GM23338 (cell line): ENCODE measurements at places on chromosomes 5 and 9.

- H3K4me3 ChIP-seq = no peak overlapping the region
- DNase-seq = peak; percentile 60
- H3K27ac ChIP-seq = no peak overlapping the region
- peaks cover 7% of the 10 kb centered on the region; the same call in 1 of the 2 replicates for H3K4me1 ChIP-seq
Observed at GRCh38 chr9:130421802-130422276, 22.9 kb upstream of the ASS1 start.

- H3K27ac ChIP-seq = no peak overlapping the region
- no peaks in the 10 kb centered on the region for H3K4me1 ChIP-seq
- H3K4me3 ChIP-seq = no peak overlapping the region
Observed at GRCh38 chr9:2389404-2389803, 232.2 kb upstream of the VLDLR start.

DNA sequence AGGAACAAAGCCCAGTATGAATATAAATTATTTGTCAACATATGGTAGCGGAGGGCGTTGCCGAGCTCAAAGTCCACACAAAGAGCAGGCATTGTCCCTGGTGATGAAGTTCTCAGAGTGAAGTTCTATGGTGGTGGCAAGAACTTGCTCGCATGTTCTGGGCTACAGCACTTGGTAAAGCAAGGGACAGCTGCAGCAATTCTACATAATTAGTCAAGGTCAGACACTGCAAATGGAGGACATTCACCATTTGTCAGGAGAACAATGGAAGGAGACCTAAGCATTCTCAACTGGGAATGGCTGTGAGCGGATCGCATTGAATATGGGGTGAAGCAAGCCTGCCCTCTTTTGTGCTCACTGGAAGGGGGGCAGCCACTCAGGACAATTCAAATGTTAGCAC is 503.8 kb upstream of the ADAMTS16 start:
- DNase-seq = no peak
- H3K4me1 ChIP-seq = no peaks in the 10 kb centered on the region
- H3K27ac ChIP-seq = no peak overlapping the region
- H3K27me3 ChIP-seq = no peaks in the 10 kb centered on the region

DNA sequence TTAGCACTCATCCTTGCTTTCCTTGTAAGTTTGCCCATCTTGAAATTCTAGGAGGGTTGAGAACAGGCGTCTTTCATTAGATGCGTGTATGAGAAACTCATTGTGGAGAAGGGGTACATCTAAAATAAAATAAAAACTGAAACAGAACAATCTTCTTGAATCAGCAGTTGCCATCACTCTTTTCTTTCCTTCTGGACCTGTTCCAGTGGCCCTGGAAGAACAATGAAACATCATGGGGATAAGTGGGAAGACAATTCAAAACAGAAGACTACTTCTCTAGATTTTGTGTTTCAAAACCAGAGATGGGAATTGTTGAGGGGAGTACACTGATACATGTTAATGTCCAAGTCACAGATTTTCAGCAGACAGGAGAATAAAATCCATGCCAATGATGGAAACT is 59.9 kb downstream of the SLC1A3 start:
- H3K27ac ChIP-seq = no peak overlapping the region
- H3K4me3 ChIP-seq = no peak overlapping the region
- no peak for DNase-seq
- H3K36me3 ChIP-seq = peaks cover 3% of the 10 kb centered on the region; the same call in 1 of the 2 replicates
- H3K4me1 ChIP-seq = 0 out of 2 replicates have a peak, but pooled peaks cover 3% of the 10 kb centered on the region

GRCh38 chr9:121296213-121297127 is 28.5 kb downstream of the GSN start:
- H3K27me3 ChIP-seq = peaks cover 22% of the 10 kb centered on the region
- H3K4me3 ChIP-seq = no peak overlapping the region
- H3K27ac ChIP-seq = no peak overlapping the region
- no peak for DNase-seq

- H3K36me3 ChIP-seq = no peaks in the 10 kb centered on the region
- peaks cover 7% of the 10 kb centered on the region; the same call in 1 of the 2 replicates for H3K4me1 ChIP-seq
- no peak overlapping the region; the same call in 1 of the 2 replicates for H3K27ac ChIP-seq
- no peak for DNase-seq
Observed at GRCh38 chr5:80917631-80918030, 42.5 kb upstream of the RASGRF2 start.

DNA sequence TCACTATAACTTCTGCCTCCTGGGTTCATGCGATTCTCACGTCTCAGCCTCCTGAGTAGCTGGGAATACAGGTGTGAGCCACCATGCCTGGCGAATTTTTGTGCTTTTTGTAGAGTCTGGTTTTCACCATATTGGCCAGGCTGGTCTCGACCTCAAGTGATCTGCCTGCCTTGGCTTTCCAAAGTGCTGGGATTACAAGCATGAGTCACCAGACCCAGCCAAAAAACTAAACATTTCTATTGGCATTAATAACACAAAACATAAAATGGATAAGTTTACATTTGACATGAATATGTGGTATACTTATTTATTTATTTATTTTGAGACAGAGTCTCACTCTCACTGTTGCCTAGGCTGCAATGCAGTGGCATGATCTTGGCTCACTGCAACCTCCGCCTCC is 13.6 kb upstream of the REEP5 start:
- no peak for DNase-seq
- no peak overlapping the region for H3K27ac ChIP-seq
- no peaks in the 10 kb centered on the region for H3K4me1 ChIP-seq
- no peak overlapping the region for H3K4me3 ChIP-seq

GRCh38 chr9:37283730-37284325 is 138.7 kb upstream of the GRHPR start:
- H3K27ac ChIP-seq = no peak overlapping the region
- H3K36me3 ChIP-seq = no peaks in the 10 kb centered on the region
- H3K4me1 ChIP-seq = peaks cover 19% of the 10 kb centered on the region
- no peaks in the 10 kb centered on the region for H3K27me3 ChIP-seq
- DNase-seq = peak; percentile 21
- H3K4me3 ChIP-seq = no peak overlapping the region

- H3K27ac ChIP-seq = no peak overlapping the region
- DNase-seq = no peak
- H3K36me3 ChIP-seq = no peaks in the 10 kb centered on the region
- peaks cover 28% of the 10 kb centered on the region for H3K27me3 ChIP-seq
- peaks cover 51% of the 10 kb centered on the region for H3K4me1 ChIP-seq
- H3K4me3 ChIP-seq = peak overlapping the region; percentile 65
Observed at GRCh38 chr5:176743868-176744583, 66.3 kb upstream of the UNC5A start.

DNA sequence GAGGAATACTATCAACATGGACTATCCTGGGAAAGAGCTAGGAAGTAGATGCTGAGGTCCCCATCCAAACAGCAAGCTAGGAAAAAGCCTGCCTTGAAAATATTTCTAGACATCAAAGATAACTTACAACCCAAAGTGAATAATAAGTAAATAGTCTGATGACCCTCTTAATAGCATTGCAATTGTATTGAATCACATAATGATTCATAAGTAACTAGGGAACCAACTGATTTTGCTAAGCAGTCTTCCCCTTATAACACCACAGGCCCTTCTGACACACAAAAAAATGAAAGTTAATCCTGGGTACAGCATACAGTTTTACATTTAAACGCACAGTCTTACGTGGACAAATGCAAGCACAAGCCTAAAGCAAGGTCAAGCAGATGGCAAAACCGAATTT is 199.3 kb downstream of the RFK start:
- DNase-seq = no peak
- H3K4me3 ChIP-seq = no peak overlapping the region
- no peak overlapping the region for H3K27ac ChIP-seq

DNA sequence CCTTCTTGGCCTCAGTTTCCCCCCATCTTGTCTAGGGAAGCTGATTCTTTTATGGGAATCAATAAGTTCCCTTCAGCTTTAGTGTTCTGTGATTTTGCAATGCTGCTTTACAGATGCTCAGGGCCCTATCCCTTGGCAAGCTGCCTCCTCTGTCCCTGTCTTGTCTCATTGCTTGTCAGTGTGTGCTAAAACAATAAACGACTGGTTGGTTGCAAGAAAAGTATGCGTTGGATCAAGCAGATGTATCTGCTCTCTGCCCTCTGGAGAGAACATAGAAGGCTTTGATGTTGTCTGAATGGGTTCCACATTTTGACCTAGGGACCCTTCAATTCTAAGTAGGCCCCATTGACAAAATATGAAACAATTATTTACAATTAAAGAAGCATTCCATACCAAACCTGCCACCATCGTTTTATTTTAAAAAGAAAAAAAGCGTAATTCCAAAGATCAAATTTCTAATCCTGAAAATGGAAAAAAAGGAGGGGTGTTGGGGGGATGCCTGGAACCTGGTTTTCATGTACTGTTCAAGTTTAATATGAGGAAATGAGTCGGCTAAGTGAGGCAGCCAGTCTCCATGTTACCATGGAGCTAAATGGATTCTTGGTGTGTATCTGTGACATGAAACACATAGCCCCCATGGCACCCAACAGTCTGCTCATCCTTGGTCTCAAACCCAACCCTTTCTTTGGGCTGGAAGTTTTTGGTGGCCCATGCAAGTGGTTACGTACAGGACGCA is 31.2 kb upstream of the TARS1 start:
- no peaks in the 10 kb centered on the region for H3K36me3 ChIP-seq
- H3K4me3 ChIP-seq = no peak overlapping the region
- no peak overlapping the region for H3K27ac ChIP-seq
- H3K27me3 ChIP-seq = no peaks in the 10 kb centered on the region
- no peaks in the 10 kb centered on the region for H3K4me1 ChIP-seq

DNA sequence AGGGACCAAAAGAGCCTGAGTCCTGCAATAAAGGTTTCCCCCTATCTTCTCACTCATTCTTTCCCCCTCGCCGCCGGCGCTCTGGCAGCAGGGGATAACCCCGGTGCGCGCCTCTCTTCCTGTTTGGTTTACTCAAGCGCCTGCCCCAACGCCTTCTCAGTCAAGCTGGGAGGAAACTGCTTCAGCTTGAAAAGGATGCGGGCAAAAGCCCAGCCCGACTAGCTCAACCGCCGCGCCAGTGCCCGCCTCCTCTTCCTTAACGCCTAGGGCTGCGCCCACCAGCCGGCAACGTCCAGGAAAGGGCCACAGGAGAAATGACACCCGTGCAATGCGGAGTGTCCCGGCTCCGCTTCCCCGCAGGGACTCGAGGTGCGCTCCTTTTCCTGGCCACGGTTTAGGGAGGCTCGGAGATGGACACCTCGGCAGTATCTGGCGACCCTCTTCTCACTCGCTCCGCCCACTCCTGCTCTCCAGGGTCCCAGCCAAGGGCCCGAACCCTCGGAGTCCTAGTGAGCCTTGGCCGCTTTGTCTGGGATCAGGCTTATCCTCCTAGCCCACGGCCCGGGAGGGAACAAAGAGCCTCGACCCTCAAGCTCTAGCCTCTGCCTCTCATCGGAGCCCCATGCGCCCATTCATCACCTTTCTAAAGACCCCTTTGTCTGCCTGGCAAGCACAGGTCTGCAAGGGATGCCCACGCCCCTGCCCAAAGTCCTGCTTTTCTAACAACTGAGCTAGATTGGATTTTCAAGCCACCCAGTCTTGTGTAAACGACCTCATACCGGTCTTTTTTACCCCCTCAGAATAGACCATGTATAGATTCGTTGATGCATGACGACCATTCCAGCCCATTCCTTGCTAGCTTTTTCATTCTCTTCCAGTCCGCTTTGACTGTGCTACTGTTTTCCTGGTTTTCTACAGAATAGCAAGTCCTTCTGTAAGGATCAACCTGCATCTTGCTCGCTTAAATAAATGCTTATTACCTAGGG is 2.0 kb downstream of the ST8SIA4 start:
- peaks cover 73% of the 10 kb centered on the region for H3K27me3 ChIP-seq
- H3K4me3 ChIP-seq = peak overlapping the region; percentile 73
- H3K36me3 ChIP-seq = no peaks in the 10 kb centered on the region
- H3K27ac ChIP-seq = no peak overlapping the region
- DNase-seq = peak; percentile 88

DNA sequence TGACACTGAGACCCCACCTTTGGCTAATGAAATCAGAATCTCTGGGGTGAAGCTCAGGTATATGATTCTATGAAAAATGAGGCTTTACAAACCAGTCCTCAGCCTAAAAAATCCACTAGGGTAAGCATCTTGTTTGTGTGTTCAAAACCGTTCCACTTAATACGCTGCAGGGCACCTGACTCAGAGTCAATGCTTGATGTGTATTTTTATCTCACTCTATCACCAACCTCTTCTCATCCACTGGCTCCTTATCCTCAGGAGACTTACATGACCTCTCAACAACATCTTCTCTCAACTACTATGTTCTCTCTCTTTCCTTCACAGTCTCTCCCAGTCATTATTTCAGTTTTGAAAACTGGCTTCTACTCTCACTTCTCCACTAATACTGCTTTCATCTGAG is 153.3 kb upstream of the KCNN2 start:
- H3K27ac ChIP-seq = no peak overlapping the region
- no peaks in the 10 kb centered on the region for H3K27me3 ChIP-seq
- H3K4me3 ChIP-seq = no peak overlapping the region
- DNase-seq = no peak
- H3K36me3 ChIP-seq = no peaks in the 10 kb centered on the region
- no peaks in the 10 kb centered on the region for H3K4me1 ChIP-seq

- H3K27ac ChIP-seq = no peak overlapping the region
- H3K4me3 ChIP-seq = no peak overlapping the region
- peak; percentile 96 for DNase-seq
- H3K36me3 ChIP-seq = no peaks in the 10 kb centered on the region
- peaks cover 13% of the 10 kb centered on the region for H3K4me1 ChIP-seq
- H3K27me3 ChIP-seq = no peaks in the 10 kb centered on the region
Observed at GRCh38 chr5:57298295-57298984, 124.6 kb downstream of the GPBP1 start.

DNA sequence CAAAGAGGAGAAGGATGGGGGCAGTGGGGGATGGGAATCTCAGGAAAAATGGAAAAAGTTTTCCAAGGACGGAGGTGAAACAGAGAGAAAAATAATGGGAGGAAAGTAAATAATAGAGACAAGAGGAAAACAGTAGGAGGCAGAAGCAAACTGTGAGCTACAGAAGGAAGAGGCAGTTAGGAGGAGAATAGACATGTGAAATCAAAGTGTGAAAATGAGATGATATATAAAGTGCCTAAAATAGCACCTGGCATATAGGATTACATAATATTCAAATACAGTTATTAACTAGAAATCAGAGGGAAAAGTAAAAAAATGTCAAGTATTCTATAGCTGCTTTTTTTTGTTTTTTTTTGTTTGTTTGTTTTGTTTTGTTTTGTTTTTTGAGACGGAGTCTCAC is 44.0 kb upstream of the PLIN2 start:
- H3K36me3 ChIP-seq = no peaks in the 10 kb centered on the region
- H3K27ac ChIP-seq = no peak overlapping the region
- H3K4me1 ChIP-seq = 0 out of 2 replicates have a peak, but pooled peaks cover 3% of the 10 kb centered on the region
- no peak overlapping the region for H3K4me3 ChIP-seq

- no peaks in the 10 kb centered on the region for H3K4me1 ChIP-seq
- H3K27ac ChIP-seq = no peak overlapping the region
- no peaks in the 10 kb centered on the region for H3K27me3 ChIP-seq
- no peak overlapping the region for H3K4me3 ChIP-seq
- DNase-seq = no peak
Observed at GRCh38 chr9:138111607-138112006, 234.0 kb downstream of the CACNA1B start.
